T follicular helper cell (primary cell): ENCODE measurements at places on chromosomes 3 and 15.

GRCh38 chr3:55935241-55935640, 448.1 kb upstream of the WNT5A start:
- DNase-seq = no peak

- DNase-seq = no peak
These were observed 117.6 kb downstream of the P3H2 start for GRCh38 chr3:190003068-190003467.

DNA sequence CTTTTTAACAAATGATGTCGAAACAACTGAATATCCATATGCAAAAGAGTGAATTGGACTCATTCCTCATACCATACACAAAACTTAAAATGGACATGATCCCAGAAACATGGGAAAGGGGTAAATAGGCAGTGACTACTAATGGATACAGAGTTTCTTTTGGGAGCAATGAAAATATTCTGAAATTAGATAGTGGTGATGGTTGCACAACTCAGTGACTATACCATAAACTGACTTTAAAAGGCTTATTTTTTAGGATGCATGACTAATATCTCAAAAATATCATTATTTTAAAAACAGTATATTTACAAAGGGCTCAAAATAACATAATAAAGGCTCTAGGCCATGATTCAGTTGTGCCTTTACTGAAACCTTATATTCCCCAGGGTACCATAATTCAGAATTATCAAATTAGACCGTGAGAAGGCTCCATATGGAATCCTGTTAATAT, 16.3 kb upstream of the ATP13A3 start:
- no peak for DNase-seq

- no peak for DNase-seq
These were observed 396.9 kb upstream of the CBLB start for GRCh38 chr3:106265704-106266103.

- DNase-seq = no peak
These were observed 81.3 kb downstream of the MINAR1 start for GRCh38 chr15:79513417-79513816.

DNA sequence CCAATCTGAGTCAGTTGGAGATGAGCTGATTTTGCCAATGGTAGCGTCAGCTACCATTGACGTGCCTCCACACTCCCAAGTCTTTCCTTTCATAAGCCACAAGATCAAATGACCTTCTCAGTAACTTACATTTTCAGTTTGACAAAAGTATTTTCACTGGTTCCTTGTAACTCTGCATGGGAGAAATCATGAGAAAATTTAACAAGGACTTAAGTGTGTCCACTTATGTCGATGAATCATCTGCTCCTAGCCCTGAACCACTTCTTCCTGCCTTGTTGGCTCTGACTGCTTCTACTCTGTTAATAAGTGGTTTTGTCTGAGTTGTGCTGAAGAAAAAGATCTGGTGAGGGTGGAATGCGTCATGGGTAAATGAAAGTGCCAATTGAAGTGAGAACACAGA, 101.2 kb downstream of the NFKBIZ start:
- no peak for DNase-seq

GRCh38 chr3:16462679-16463078, 50.8 kb downstream of the RFTN1 start:
- no peak for DNase-seq

GRCh38 chr15:50108461-50108860, 10.6 kb downstream of the ATP8B4 start:
- DNase-seq = no peak

- DNase-seq = no peak
These were observed 4.1 kb downstream of the FBN1 start for GRCh38 chr15:48641416-48641815.

- no peak for DNase-seq
These were observed 52.3 kb downstream of the PTPRG start for GRCh38 chr3:61613666-61614065.

DNA sequence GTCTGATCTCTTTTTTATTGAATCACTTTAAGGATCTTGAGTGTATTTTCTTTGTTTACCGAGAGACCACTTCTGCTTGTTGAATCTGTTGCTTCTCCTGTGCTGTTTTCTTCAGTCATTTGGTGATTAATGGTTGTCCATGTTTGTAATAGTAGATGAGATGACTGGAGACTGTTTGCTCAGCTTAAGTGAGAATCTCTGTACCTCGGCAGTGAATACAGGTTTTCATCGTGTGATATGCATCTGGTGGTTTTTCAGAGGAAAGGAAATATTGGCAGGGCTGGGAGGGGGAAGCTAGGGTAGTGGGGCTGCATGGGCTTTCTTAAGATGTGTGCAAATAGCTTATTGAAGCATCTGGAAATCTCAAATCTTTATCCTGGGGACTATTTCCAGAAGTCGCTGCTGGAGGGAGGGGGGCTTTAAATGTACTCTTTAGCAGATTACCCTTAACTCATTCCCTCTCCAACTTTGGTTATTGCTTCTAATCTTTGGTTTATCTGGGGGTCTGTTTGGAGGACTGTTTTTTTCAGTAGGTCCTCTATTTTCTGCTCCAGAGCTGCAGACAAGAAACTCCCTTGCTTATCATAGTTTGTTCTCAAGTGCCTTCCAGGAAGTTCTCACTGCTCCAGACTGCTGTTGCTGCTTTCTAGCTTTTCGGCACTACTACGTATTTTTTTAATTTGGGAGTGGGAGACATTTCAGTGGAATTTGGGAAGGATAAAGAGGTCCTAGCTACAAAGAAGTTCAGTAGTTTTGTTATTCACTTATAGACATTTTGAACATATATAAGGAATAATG, 19.4 kb downstream of the CMTM8 start:
- DNase-seq = no peak

DNA sequence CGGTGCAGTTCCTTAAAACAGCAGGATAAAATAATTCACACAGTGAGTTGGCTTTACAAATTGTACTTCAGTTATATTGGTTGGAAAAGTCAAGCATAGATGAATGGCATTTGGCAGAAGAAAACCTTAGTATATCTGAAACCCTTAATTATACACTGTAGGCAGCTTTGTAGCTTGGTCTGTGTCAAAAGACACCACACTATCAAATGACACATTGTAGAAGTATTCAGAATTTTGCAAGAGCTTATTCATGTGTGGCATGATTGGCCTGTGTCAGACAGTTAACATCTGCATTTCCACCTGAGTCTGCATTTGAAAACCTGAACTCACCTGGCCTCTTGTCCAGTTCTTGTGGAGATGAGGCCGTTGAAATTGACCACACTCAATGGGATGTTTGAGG, 13.8 kb downstream of the TMEM266 start:
- DNase-seq = no peak

GRCh38 chr3:115108614-115109013, 38.5 kb downstream of the ZBTB20 start:
- no peak for DNase-seq

DNA sequence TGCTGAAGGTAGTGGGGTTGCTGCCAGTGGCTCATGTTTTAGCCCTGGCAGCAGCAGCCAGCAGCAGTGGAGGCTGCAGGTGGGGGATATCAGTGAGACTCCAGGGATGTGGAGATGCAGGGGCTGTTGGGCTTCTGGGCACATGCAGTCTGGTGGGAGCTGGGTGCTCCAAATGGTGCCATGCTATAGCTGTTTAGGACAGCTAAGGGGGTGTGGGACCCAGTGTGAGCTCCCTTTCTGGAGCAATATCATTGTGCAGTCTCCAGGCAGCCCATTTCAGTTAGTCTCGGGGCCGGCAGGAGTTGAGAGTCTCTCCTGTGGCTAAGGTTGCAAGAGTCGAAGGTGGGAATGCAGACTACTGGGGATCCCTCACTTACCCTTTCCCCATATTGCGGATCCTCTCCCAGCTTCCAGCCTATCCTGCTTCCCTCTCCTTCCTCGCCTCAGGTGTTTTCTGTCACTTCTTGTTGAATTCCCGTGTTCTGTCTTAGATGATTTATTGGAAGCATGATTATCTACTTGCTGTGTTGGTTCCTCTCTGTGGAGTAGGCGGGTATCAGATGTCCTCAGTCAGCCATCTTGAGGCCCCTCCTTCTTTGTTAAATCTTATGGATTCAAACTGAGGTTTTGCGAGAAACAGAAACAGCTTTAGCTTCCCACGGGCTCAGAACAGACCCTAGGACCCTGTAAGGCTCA, 112.0 kb downstream of the FAM43A start:
- no peak for DNase-seq

GRCh38 chr3:116179091-116179490, 266.2 kb downstream of the LSAMP start:
- no peak for DNase-seq

DNA sequence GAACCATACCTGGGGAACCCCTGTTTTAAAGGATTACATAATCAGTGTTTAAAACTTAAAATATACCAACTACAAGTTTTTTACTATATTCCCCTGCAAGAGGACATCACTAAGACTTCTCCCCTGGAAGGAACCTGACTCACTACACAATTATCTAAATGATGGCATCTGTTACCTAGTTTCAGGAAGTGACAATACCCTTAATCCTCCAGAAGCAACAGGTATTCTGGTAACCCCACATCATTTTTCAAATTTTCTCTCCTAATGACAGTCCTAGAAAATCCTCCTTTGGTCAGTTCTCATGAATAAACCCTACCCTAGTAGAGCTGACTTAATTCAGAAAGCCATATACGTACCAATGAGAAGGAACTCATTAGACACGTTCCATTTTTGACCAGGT, 78.4 kb downstream of the RFX7 start:
- DNase-seq = no peak

DNA sequence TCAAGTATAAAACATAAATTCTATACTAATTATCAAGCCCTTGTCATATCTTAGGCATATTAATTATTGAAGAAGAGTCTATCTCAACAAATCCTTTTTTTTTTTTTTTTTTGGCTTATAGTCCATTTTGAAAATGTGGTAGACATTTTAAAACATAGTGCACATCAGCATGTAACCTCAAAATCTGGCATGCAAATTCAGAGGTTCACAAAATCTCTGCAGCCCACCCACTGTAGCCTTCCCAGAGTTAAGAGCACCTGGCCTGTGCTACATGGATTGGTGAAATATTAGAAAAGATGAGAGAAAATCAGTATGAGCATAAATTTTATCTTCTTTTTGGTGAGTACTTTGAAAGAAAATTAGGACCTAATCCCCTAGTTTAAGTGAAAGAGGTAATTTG, 84.8 kb downstream of the MBNL1 start:
- no peak for DNase-seq

- no peak for DNase-seq
These were observed 3.6 kb upstream of the KBTBD12 start for GRCh38 chr3:127911421-127911931.

GRCh38 chr15:63473749-63473998, 30.7 kb upstream of the USP3 start:
- DNase-seq = no peak

DNA sequence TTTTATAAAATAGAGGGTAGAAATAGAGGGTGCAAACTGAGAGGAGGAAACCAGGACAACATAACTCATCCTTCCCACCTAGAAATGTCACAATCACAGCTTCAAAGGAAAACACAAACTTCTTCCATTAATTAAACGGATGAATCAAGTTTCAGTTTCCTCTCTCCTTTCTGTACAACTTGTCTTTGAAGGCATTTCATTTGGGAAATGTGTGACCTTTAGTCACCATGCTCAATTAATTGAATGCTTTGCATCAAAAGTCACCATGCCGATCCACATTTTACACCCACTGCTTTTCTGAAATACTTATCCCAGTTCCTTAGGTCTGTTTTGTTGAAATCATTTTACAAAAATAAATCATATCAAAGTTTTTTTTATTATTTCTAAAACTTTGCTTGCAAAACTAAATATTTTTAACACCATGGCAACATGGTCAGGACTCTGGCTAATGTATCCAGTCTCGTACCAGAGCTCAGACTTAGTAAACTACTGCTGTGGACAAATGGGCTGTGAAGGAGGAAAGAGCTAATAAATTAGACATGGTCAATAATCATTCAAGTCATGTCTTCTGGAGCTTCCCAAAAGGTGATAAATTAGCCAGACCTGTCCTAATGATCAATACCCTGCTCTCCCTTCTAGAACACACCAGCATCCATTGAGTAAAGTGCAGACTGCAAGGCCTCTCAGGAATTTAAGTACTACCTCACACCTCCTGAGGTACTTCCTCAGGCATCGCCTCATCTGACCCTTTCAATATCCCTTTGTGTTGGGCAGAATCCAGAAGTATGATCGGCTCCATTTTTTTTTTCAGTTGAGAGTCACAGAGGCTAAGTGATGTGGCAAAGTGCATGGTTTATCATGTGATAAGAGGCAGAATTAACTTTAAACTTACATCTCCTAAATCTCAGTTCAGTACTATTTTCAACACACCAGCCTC, 161.3 kb downstream of the GREM1 start:
- no peak for DNase-seq

- no peak for DNase-seq
These were observed 110.7 kb downstream of the LRRC49 start for GRCh38 chr15:71003319-71003718.

- DNase-seq = no peak
These were observed 81.5 kb downstream of the DLG1 start for GRCh38 chr3:197216914-197217313.

- DNase-seq = no peak
These were observed 82.0 kb downstream of the CNTN3 start for GRCh38 chr3:74532446-74532845.
